ENCODE measurements at places on chromosomes 16 and 17. TPM values are rescaled to one million over a fixed set of nuclear protein-coding genes. Genes with fewer than 3 reads are reported as not detected.

WSB1 gene
- 53.3 TPM for total RNA-seq

PEX12 gene
- total RNA-seq: 8.7 TPM

C17orf67 gene
- total RNA-seq: 1.1 TPM

GPRC5B gene
- 82.3 TPM for total RNA-seq

MT1H gene
- not detected for total RNA-seq
